ENCODE measurements at places on chromosomes 2 and 18.

DNA sequence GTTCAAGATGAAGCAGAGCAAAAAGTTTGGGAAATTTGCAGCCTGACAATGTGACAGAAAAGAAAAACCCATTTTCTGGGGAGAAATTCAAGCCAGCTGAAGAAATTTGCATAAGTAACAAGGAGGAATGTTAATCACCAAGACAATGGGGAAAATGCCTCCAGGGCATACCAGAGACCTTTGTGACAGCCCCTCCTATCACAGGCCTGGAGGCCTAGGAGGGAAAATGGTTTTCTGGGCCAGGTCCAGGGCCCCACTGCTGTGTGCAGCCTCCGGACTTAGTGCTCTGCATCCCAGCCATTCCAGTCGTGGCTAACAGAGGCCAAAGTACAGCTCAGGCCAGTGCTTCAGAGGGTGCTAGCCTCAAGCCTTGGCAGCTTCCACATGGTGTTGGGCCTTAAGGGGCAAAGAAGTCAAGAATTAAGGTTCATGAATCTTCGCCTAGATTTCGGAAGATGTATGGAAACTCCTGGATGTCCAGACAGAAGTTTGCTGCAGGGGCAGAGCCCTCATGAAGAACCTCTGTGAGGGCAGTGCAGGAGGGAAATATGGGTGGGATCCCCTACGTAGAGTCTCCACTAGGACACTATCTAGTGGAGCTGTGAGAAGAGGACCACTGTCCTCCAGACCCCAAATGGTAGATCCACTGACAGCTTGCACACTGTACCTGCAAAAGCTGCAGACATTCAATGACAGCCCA, 314.1 kb upstream of the TRIB2 start:
- no peak for DNase-seq

GRCh38 chr2:65554765-65555591, 122.6 kb upstream of the SPRED2 start:
- no peak for DNase-seq

GRCh38 chr18:3321133-3321812, 59.3 kb downstream of the MYL12B start:
- no peak for DNase-seq

- no peak for DNase-seq
Observed at GRCh38 chr18:23875966-23876895, 138.3 kb upstream of the TTC39C start.

GRCh38 chr18:58216071-58216481, 172.1 kb downstream of the NEDD4L start:
- no peak for DNase-seq

DNA sequence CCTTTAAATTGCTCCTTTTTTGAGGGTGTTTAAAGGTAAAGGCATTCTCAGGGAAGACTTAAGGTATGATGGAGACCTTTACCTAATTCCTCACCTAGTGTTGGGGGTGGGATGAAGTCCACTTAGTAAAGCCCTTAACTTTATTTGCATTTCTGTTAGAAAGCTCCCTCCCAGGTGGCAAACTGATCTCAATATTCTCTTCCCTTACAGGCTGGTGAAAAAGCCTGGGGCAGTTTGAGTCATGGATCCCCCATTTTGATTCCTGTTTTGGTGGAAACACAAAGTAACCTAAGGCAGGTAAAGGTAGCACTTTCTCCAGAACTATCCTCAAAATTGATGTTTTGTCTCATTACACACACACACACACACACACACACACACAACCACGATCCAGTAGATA, 33.8 kb upstream of the HNRNPA3 start:
- no peak for DNase-seq

DNA sequence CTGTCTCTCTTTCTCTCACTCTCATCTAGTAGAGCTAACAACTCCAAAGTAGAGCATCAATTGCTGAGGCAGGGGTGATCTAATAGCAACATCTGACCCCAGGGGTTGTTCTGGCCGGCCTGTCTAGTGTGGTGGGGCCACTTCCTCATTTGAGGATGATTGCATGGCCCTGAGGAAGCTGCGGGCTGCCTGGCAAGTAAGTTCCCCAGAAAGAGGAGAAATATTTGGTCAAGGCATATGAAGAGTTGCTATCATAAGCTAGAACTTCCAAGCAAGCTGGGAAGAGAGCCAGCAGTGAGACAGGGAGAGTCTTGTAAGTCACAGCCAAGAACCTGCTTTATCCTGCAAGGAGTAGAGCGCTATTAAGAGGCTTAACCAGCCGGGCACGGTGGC, 50.8 kb upstream of the TMEM87B start:
- DNase-seq: no peak

DNA sequence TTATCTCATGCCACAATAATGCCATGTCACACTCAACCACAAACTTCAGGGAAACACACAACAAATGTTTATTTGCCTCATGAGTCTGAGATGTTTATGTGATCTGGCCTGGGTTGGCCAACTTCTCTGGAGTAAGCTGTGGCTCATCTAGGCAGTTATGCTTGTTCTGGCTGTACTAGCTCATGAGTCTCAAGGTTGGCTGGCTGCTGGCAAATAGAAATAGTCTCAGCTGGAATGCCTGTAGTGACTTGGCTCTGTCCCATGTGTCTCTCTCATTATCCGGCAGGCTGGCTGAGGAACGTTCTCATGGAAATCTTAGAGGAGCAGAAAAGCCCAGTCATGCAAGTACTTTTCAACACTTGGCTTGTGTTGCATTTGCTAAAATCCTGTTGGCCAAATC, 234.9 kb upstream of the CDH2 start:
- DNase-seq: no peak

DNA sequence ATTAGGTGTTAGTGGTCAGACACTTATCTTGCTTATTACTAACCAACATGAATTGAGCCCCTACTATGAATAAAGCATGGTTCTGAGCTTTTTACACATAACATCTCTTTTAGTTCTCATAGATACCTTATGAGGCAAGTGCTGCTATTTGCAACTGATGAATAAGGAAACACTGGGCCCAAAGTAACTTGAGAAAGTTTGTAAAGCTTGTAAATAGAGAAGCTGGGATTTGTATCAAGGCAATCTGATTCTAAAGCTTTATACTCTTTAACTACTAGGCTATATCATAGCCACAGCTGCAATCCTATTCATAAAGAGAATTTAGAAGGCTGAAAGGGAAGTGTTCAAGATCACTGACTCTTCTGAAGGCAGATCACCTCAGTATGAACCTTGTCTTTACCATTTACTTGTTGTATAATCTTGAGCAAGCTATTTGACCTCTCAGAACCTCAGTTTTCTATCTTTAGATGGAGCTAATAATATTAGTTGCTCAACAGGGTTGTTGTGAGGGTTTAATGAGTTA, 60.4 kb downstream of the ABCB11 start:
- DNase-seq: no peak

DNA sequence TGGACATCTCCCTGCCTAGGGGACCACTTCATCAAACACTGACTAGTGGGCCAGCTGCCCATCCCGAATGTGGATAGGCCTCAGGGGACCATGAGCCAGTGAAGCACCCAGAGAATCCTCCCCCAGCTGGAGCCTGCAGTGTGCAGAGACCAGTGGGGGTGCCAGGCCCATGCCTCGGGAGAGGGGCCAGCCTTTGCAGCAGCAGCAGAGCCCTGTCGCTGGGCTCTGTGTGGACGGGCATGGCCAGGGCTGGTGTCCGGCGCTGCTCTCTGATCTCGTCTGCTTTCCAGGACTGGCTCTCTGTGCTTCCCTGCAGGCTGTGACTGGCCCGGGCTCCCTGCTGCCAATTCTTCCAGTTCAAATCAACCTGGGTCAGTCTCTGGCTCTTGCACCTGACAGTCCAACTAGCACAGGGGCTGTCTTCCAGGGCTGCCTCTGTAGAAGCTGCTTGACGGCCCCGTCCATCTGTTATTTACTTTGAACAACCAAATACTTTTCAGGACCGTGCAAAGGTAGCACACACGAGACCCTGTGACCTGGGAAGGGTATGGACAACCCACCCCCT, 11.4 kb downstream of the KCNIP3 start:
- no peak for DNase-seq

GRCh38 chr2:191936882-191937405, 90.1 kb upstream of the CAVIN2 start:
- no peak for DNase-seq

DNA sequence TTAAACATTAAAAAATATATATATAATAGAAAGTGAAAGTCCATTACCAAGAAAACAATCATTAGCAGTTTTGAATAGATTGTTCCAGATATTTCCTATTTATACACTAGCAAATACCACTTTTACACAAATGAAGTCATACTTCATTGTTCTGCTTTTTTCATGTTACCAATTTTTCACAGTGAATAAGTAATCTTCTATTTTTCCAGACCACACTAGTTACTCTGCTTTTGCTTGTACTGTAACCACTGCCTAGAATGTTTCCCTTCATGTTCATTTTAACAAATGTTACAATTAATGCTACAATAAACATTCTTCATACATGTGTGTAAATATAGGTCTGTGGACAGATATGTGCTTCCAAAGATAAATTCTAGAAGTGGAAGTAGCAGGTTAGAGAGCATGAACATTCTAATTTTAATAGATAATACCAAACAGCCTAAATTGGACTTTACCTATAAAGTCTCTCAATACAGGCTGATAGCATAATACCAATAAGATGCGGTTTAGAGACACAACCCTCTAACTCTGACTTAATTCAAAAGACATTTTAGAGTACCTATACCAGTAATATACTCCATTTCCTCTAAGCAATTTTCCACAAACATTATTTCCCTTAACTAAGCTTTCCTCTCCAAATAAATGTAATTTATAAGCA, 17.0 kb downstream of the ITSN2 start:
- DNase-seq: no peak

GRCh38 chr18:14098428-14098827, 33.8 kb downstream of the ZNF519 start:
- DNase-seq: no peak

DNA sequence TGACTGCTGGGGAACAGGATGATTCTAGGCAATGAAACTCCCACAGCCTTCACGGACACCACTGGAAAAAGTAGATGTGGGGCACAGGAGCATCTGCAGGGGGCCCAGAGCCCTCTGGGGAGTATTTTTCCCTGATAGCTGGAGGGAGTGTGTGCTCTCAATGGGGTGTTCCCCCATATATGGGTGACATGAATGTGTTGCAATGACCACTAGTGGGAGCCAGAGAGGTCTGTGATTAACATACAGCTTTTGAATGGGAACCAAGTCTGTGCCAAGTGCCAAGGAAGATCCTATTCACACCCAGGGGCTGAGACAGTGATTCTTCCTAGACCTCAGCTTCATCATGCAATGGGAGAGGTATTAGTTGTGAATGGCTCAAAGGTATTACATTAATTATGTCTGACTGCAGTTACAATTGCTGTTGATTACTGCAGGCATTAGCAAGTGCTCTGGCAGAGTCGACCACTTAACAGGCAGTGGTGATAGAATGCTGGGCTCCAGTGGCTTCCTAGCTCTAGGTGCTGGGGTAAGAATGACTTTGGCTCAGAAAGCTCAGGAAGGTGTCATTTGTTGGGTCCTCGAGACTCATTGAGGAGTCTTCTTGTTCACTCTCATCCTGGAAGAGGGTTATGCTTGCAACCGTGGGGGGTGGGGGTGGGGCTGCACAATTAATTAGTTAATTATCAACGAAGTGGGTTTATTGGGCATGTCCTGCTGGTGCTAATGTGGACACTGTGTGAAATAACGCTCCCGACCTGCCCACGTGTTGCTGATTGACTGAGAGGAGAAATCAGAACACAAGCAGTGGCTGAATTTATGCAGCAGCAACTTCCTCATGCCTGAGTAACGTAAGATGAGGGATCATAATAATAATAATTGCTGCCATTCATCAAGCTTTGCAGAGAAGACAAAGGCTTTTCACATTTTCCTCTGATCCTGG, 194.1 kb downstream of the CLIP4 start:
- no peak for DNase-seq

DNA sequence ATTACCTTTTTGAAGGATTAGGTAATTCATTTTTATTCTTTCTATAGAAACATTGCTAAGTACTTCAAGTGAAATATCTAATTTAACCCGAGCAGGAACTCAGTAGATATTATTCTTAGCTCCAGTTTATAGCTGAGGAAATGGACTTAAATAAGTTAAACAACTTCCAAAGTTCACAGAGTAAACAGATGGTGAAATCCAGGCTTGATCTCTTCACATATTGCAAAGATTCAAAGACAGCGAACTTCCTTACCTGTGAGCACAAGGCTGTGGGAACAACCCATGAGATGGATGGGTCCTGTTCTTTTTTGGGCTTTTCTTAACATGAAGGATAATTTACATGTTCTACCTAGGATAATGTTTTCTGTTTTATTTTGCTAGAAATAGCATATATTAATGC, 439.0 kb downstream of the IRS1 start:
- DNase-seq: no peak

DNA sequence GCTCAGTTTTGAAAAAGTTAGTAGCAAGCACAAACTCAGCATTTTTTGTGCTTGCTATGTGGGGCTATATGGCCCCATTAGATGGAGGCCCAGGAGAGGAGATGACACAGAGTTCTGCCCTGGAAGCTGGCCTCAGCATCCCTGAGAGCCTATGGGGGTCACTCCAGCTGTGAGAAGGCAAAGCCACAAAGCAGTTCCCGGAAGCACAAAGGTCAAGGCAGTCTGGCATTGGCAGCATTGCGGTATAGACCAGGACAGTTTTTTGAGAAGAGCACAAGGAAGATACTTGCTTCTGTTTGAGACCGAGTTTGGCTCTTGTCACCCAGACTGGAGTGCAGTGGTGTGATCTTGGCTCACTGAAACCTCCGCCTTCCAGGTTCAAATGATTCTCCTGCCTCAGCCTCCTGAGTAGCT, 7.5 kb upstream of the ITPRIPL1 start:
- no peak for DNase-seq

GRCh38 chr18:50138181-50139064, 56.5 kb downstream of the MYO5B start:
- no peak for DNase-seq

GRCh38 chr18:13313006-13313686, 94.6 kb downstream of the LDLRAD4 start:
- DNase-seq: no peak

DNA sequence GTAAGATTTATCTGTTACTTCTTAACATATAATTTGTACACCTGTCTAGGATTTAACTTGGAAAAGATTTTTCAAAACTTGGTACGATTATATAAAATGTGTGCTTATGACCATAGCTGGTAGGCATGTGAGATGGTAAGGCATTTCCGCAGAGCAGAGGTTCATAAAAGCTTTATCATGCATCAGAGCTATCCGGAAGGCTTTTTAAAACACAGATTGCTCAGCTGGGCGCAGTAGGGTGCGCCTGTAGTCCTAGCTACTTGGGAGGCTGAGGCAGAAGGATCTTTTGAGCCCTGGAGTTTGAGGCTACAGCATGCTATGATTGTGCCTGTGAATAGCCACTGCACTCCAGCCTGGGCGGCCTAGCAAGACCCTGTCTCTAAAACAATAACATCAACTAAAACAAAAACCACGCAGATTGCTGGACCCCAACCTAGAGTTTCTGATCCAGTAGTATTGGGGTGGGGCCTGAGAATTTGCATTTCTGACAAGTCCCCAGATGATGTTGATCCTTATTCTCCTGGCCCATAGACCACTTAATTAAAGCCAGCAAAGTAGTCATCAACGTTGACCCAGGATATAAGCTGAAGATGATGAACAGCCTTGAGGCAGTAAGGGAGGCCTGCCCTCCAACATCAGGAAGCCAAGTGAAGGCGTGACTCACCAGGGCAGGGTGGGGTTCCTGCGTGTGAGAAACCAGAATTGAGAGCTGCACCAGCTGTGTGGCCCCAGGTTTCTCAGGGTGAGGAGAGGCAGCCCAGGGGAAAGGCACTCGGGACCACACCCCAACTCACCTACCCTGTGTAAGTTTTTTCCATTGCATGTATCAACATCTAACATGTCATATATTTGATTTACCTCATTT, 21.6 kb upstream of the SLC20A1 start:
- peak; percentile 57 for DNase-seq
